Stromal cell of bone marrow (primary cell): ENCODE measurements at places on chromosomes 13 and 19.

- DNase-seq = peak; percentile 24
Measured at GRCh38 chr19:32041681-32042292, 303.6 kb upstream of the ZNF507 start.

- DNase-seq = no peak
Measured at GRCh38 chr13:111119966-111120365, 4.9 kb downstream of the ARHGEF7 start.

GRCh38 chr19:51366389-51367254 lies 434 bp upstream of the ETFB start:
- peak; percentile 98 for DNase-seq

DNA sequence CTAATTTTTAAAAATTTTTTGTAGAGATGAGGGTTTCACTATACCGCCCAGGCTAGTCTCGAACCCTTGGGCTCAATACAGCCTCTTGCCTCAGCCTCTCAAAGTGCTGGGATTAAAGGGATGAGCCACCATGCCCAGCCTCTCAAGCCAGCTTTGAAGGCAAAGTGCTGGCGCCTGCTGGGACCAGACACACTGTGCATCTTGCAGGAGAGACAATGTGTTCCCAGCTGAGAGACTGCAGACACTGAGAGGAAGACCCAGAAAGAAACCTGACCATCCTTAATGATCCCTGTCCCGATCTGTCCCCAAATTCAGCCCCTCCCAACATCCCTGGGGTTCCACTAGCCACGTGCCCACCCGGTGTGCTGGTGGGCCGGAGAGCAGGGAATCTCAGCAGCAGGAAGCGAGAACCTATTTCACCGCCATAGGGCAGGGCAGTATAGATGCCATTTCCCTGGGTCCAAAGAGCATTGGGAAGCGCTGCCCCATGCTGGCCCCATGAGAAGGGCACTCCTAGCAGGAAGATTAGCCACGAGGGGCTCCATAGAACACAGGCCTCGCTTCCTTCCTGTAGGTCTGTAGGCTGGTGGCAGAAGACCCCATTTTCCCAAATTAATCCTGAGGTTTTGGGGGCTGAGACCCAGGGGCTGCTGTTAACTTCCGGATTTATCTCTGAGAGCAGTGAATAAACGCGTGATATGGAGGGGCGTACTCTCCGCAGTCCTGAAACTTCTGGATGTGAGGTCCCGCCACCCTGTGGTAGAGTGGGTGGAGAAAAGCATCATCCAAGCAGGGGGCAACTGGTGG lies 968 bp downstream of the RAVER1 start:
- no peak for DNase-seq

- no peak for DNase-seq
Measured at GRCh38 chr13:99450416-99450815, 50.9 kb upstream of the TM9SF2 start.

DNA sequence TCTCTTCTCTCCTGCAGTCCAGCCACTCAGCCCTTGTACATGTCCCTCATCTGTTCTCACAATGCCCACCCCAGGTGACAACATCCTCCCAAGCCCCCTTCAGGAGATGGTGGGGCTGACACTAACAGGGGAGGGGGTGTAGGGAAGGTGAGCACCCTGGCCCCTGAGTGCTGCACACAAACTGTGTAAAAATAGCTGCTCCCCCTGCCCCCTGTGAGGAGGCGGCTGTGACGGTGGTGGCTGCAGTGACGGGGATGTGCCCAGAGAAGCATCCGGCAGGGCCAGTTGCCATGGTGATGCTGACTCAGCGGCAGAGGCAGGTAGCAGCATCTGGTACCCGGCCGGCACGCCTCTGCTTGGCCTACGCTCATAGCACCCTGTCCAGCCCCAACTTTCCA lies 13.0 kb upstream of the JUND start:
- DNase-seq = no peak

GRCh38 chr19:6519289-6519688 lies 11.5 kb upstream of the TNFSF9 start:
- DNase-seq = peak; percentile 82

GRCh38 chr13:79070343-79070974 lies 335.6 kb downstream of the RBM26 start:
- no peak for DNase-seq

- DNase-seq = no peak
Measured at GRCh38 chr13:24161010-24161775, 673 bp downstream of the SPATA13 start.

DNA sequence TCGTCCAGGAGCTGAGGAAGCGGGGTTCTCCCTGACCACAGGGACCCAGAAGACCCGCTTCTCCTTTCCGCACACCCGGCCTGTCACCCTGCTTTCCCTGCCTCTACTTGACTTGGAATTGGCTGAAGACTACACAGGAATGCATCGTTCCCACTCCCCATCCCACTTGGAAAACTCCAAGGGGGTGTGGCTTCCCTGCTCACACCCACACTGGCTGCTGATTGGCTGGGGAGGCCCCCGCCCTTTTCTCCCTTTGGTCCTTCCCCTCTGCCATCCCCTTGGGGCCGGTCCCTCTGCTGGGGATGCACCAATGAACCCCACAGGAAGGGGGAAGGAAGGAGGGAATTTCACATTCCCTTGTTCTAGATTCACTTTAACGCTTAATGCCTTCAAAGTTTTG lies 18.9 kb downstream of the VASP start:
- peak; percentile 22 for DNase-seq

DNA sequence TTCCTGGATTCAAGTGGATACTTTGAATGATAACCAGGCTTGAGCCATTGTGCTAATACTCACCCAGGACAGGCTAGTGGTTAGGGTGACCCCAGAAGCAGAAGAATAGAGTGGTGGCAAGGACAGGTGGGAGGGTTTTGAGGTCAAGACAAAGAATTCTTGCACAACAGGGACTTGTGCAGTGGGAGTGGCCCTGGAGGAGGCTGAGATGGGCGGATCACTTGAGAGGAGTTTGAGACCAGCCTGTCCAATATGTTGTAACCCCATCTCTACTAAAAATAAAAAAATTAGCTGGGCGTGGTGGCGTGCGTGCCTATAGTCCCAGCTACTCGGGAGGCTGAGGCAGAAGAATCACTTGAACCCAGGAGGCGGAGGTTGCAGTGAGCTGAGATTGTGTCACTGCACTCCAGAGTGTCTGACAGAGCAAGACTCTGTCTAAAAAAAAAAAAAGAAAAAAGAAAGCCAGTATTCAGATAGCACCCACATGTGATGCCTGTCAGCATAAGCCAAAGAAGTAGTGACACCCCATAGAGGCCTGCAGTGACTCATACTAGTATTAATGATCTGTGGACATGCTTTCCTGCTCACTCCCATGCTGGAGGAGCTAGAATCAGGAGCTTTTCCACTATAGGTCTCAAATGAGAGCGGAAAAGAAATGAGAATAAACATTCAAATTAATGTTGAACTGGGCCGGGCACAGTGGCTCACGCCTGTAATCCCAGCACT lies 78.7 kb downstream of the RNF17 start:
- no peak for DNase-seq

- no peak for DNase-seq
Measured at GRCh38 chr19:9498183-9498902, at the start of gene ZNF560. Gene ZNF560 (minus strand): TSS chr19:9498616. CDS start chr19:9475313, 23,303 bp downstream.

GRCh38 chr13:78129359-78129758 lies 210.7 kb upstream of the EDNRB start:
- no peak for DNase-seq

DNA sequence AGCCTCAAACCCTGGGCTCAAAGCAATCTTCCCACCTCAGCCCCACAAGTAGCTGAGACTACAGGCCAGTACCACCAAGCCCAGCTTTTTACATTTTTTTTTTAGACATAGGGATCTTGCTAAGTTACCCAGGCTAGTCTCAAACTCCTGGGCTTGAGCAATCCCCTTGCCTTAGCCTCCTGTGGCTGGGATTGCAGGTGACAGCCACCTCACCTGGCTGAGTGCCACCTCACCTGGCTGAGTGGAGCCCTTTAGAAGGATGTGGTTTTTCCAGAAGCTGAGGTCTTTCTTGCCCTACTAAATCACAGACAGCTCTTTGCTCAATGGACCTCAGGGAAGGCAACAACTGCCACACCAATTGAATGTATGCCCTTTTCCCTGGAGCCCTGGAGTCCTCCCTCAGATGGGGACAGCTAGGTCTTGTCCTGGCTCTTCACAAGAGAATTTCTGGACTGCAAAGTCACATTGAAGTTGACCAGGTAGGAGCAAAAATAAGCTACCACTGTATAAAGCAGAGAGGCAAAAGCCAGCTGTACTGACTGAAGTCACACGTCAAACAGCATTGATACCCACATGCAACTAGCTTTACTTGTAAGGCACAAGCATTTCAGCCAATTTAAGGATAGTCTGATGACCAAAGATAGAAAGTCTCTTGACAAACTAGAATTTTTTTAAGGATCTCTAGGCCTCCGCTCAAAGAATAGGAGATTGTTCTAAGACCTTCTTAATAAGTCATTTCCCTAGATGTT lies 14.0 kb downstream of the PDX1 start:
- DNase-seq = no peak
